NCI-H526 (cell line): ENCODE measurements at places on chromosomes 5 and 9.

GRCh38 chr5:114361724-114362196, at the start of gene KCNN2:
TSS of gene KCNN2 (plus strand) at chr5:114362070. CDS start at chr5:114362140, 70 bp downstream.
- DNase-seq, result peak; percentile 84

DNA sequence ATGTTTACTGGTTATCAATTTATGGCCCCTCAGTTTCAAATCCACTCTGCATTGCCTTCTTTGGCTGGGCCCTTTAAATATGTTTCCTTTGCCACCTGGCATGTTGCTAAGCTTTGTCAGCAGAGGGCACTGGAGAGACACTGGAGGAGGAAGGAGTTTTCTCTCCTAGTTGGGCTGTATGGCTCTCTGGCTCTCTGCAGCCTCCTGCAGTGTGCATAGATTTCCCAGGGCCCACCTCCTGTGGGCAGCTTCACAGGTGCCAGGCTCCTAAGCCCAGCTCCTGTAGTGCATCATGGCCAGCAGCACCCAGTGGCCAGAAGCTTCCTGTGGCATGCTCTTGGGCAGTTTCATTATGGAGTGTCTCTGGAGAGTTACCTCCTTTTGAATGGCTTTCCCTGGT, 23.3 kb downstream of the CAVIN4 start:
- DNase-seq, result peak; percentile 47

- DNase-seq, result no peak
Observed at GRCh38 chr5:143931476-143931875, 119.5 kb downstream of the HMHB1 start.

DNA sequence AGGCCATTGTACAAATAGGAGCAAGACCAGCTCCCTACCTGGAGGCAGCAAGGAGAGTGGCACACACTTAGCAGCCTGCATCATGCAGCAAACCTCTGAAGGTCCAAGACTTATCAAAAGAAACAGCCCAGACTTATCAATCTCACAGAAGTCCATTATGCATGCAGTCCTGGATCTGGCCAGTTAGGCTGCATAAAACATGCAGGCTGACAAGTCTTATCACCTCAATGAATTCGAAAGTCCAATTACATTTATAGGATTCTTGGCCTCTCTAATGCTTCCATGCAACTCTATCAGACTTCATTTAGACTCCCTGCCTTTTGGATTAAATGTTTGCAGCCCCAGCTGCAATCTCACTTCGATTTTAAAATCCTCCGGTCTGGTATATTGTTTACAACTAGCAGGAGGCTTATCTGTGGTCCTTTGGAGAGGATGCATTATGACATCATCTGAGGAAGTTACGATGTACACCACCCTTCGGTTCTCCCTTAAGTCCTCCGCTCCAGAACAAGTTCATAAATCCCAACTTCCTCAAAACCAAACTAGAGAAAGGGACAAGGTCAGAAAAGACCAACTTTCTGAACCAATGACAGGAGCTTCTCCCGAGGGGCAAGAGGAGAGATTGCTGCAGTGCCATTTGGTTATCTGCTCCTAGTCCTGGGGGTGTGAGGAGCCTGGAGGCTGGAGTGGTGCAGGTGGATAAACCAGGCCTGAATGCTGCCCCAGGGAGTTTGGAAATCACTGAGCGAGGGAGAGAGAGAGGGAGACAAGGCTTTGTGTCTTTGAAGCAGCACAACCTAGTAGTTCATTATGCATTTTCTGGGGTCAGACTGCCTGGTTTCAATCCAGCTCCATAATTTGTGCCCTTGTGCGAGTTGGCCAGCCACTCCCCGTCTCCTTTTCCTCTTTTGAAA, 313.9 kb downstream of the TLE1 start:
- DNase-seq, result no peak

GRCh38 chr5:124700333-124700732, 46.1 kb downstream of the ZNF608 start:
- DNase-seq, result no peak

GRCh38 chr5:128378196-128378595, 159.8 kb downstream of the FBN2 start:
- DNase-seq, result no peak

DNA sequence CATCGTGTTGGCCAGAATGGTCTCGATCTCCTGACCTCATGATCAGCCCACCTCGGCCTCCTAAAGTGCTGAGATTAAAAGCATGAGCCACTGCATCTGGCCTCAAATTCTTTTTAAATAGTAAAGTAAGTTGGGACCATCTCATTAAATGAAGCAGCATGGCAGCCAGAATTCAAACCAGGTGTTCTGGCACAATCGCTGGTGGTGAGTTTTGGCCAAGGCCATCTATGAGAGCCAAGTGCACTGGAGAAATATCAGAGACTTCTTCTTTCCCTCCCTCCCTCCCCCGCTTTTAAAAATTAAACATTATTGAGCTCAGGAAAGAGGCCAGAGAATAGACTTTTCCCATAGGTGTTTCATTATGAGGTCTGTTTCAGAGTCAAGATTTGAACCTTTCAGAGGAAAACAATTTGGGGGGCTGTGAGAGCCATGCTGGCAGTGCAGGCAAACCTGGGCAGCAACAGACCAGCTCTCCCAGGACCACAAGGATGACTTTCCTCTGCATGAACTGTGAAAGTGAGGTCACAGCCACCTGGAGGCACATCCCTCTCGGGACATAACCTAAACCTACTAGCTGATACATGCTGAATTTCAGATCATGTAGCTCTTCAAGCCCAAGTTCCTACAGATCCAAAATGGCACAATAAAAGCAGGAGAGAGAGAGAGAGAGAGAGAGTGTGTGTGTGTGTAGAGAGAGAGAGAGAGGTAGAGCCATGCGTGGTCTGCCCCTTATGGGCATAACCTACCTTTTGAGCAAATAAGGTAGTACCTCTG, 94.6 kb upstream of the DMRT1 start:
- no peak for DNase-seq

DNA sequence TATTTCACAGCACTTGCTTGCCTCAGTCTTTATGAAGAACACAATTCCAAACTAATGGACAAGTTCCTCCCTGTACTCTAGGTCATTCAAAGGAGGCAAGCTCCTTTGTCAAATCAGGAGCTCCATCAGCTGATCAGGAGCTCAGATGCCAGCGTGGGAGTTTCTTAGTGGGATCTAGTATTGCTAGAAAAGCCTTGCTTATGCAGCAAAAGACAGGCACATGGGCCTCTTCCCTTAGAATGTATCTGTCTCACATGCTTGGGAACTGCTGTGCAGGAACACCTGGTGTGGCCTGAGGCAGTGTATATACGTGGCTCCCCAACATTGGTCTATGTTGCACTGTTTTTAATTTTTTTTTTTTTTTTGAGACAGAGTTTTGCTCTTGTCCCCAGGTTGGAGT, 21.4 kb upstream of the HAVCR1 start:
- DNase-seq, result no peak

GRCh38 chr5:134149571-134150303, 27.0 kb downstream of the SKP1 start:
- DNase-seq, result no peak
